ENCODE measurements at places on chromosomes 11 and 22.
A peak's percentile ranks its signal among the peaks of the same experiment; 100 is the strongest.

- DNase-seq = no peak
These were observed 9.9 kb downstream of the RGL4 start for GRCh38 chr22:23700706-23701105.

DNA sequence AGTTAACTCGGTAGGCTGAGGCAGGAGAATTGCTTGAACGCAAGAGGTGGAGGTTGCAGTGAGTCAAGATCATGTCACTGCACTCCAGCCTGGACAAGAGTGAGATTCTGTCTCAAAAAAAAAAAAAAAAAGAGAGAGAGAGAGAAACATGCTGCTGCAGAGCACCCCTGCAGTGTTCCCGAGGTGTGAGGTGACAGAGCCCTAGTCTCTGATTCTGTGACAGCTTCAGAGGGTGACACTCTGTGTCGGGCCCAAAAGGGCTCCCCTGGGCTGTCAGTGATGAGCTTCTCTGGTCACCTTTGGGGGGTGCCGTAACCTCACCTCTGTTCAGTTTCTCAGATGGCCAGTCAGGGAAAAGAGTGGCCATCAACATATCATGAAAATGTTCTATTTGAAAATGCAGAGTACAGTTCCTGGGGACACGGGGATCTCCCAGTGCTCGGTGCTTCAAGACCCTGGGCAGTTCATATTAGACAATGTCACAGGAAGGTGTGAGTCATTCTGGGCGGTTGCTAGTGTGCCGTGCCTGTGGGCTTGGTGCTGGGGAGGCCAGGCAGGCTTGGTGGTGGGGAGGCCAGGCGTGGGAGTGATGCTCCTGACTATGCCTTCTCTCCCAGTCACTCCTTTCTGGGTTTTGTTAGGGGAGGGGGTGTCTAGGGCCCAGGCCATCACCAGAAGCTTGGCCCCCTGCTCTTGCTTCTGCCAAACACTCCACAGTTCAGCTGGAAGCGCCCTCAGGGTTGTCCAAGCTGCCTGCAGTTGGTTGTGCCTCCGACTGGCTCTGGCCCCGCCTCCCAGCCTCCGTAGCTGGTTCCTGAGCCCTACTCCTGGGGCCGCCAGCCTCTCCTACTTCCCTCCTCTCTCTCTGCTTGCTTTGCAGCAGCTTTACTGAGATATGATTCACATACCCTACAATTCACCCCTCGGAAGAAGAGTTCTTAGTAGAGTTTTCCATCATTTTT, 52.5 kb upstream of the CLDN5 start:
- peak; percentile 59 for DNase-seq

DNA sequence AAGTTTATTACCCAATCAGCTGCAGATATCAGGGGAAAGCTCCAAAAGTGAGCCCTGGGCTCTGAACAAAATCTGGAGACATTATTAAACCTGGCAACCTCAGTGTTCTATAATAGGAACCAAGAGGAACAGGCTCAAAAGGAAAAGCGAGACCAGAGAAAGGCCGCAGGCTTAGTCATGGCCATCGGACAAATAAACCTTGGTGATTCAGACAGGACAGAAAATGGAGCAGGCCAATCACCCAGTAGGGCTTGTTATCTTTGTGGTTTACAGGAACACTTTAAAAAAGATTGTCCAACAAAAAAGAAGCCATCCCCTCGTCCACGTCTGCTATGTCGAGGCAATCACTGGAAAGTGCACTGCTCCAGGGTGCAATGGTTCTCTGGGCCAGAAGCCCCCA, 7.7 kb upstream of the PANX1 start:
- no peak for DNase-seq

- no peak for DNase-seq
These were observed 401.6 kb downstream of the BUD13 start for GRCh38 chr11:116371146-116371545.

GRCh38 chr11:119167933-119168332, 592 bp upstream of the NLRX1 start:
- DNase-seq = no peak

- no peak for DNase-seq
These were observed 74.0 kb downstream of the TRAF6 start for GRCh38 chr11:36436064-36436463.

GRCh38 chr11:86151174-86152005, 82.5 kb upstream of the PICALM start:
- DNase-seq = no peak

GRCh38 chr22:37681001-37681424, 5.1 kb upstream of the NOL12 start:
- DNase-seq = no peak

- no peak for DNase-seq
These were observed 21.4 kb downstream of the MRGPRG start for GRCh38 chr11:3197044-3197695.

- DNase-seq = no peak
These were observed 17.0 kb downstream of the EXPH5 start for GRCh38 chr11:108576523-108576922.

DNA sequence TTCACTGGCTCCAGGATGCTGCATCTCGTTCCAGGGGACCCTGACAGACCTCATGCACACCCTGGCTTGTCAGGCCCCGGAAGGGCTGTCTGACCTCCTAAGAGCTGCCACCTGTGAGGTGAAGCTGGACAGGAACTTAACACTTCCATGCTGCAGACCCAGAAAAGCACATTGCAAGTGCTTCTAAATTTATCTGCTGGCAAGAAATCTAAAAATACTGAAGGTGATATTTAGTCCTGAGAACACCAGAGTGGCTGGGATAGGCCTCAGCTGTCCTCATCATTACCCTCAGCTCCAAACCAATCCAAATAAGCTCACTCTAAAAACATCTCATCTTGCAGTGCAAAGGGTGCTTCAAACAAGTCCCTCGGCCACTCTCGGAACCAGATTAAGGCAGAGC, 46.7 kb downstream of the ABTB2 start:
- no peak for DNase-seq

DNA sequence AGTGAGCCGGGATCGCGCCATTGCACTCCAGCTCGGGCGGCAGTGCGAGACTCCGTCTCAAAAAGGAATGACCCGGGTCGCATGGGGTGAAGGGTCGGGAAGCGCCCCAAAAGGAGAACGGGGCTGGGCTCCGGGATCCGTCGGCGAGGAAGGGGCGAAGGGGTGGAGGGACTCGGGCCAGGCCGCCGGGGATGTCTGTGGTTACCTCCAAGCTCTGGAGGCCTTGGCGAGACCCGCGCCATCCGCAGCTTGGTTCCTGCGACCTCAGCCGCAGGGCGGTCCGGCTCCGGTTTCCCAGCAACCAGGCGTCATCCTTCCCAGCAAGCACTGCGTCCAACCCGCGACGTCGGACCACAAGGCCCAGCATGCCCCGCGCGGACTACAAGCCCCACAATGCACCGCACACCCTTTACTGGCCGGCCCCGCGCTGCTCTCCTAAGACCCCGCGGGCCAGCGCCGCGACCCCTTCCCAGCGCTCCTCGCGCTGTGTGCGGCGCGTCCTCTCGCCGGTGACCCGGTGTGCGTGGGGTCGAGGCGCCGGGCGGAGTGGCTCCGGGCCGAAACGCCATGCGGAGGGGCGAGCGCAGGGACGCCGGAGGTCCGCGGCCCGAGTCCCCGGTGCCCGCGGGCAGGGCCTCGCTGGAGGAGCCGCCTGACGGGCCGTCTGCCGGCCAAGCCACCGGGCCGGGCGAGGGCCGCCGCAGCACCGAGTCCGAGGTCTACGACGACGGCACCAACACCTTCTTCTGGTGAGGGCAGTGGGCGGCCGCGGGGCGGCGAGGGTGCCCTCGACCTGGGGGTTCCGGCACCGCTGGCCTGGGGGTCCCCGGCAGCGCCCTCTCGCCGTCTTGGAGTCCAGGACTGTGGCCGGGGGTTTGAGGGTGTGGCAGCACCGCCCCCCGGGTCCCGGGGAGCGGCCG, at the start of gene PTDSS2:
Gene PTDSS2, plus strand, starts transcription at position 391 of the 920 bp plus-strand sequence. Its CDS starts 177 bp downstream, at position 568.
- peak; percentile 93 for DNase-seq

GRCh38 chr11:85602526-85603213, 24.5 kb downstream of the DLG2 start:
- DNase-seq = no peak
